ENCODE measurements at places on chromosomes 3 and 15. TPM values are rescaled to one million over a fixed set of nuclear protein-coding genes. Genes with fewer than 3 reads are reported as not detected.

The XCR1 gene
- not detected for total RNA-seq

The PLA2G4D gene
- not detected for total RNA-seq

The BDH1 gene
- 55.8 TPM for total RNA-seq

The GORASP1 gene
- 52.0 TPM for total RNA-seq

The MLF1 gene
- 1.5 TPM for total RNA-seq

The PIF1 gene
- total RNA-seq, result 46.1 TPM

GRCh38 chr15:73683777-73684580, at the start of gene CD276:
TSS of gene CD276 (plus strand) at chr15:73684383. CDS start at chr15:73699640, 15,257 bp downstream.
- H3K27me3 ChIP-seq, result peaks cover 60% of the 10 kb centered on the region
- peak within 1 kb of the TSS; percentile 48 for H3K4me3 ChIP-seq
- no peak for DNase-seq
- no peaks in the 10 kb centered on the region for H3K36me3 ChIP-seq
- H3K4me1 ChIP-seq, result peaks cover 10% of the 10 kb centered on the region
- H3K27ac ChIP-seq, result no peak within 1 kb of the TSS

- H3K4me3 ChIP-seq, result no peak overlapping the region
- no peaks in the 10 kb centered on the region for H3K27me3 ChIP-seq
- no peak overlapping the region for H3K27ac ChIP-seq
- DNase-seq, result no peak
- H3K4me1 ChIP-seq, result no peaks in the 10 kb centered on the region
Measured at GRCh38 chr15:95699578-95699977, 630.9 kb upstream of the NR2F2 start.

- DNase-seq, result no peak
- H3K4me1 ChIP-seq, result peaks cover 6% of the 10 kb centered on the region
- no peaks in the 10 kb centered on the region for H3K27me3 ChIP-seq
- no peak overlapping the region for H3K4me3 ChIP-seq
- H3K36me3 ChIP-seq, result peaks cover 56% of the 10 kb centered on the region
Measured at GRCh38 chr15:34886134-34886533, 83.4 kb downstream of the AQR start.

DNA sequence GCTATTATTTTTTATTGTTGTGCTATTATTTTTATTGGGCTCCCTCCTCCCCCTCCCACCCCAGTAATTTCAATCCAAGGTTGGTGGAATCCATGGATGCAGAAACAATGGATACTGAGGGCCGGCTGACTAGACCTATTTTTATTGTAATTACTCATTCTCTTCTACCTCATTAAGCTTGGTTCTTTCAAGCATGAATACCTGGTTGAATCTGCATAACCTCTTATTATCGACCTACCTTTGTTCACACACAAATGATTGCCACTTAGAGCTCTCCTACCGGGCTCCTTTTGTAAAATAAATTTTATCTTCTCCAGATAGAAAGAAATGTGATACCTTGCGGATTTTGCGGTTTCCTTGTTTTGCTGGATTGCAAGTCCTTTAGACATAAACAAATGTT, 31.6 kb downstream of the BTD start:
- H3K4me1 ChIP-seq, result peaks cover 57% of the 10 kb centered on the region
- H3K4me3 ChIP-seq, result no peak overlapping the region
- H3K27me3 ChIP-seq, result no peaks in the 10 kb centered on the region

- no peaks in the 10 kb centered on the region for H3K36me3 ChIP-seq
- H3K4me1 ChIP-seq, result peaks cover 27% of the 10 kb centered on the region
- no peak overlapping the region for H3K27ac ChIP-seq
- no peak overlapping the region for H3K4me3 ChIP-seq
- DNase-seq, result no peak
- peaks cover 27% of the 10 kb centered on the region for H3K27me3 ChIP-seq
Measured at GRCh38 chr15:41554915-41555314, 4.1 kb upstream of the TYRO3 start.

DNA sequence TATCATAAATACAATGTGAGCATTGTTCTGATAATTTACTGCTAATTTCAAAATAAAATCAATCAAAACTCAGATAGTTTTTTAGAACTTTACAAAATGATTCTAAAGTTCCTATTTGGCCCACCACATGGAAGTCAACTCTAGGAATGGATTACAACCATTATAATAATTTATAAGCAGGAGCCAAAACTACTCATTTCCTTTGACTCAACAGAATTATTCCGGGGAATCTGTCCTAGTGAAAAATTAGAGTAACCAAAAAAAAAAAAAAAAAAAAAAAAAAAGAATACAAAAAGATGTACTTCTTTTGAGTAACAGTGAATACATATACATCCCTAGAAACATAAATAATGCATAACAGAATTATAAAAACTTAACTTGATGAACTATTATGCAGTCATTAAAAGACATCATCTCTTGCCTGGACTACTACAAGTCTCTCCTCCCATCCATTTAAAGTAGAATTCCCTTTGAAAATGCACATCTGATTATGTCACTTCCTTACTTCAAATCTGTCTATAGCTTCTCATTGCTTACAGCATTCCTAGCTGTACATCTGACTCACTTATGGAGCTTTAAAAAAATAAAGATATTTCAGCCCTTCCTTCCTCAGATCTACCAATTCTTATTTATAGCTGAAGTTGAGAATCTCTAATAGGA, 43.4 kb downstream of the HDGFL3 start:
- H3K27ac ChIP-seq, result peak overlapping the region; percentile 76
- peak overlapping the region; percentile 46 for H3K4me3 ChIP-seq
- peaks cover 36% of the 10 kb centered on the region for H3K27me3 ChIP-seq
- H3K4me1 ChIP-seq, result peaks cover 34% of the 10 kb centered on the region
- DNase-seq, result no peak

- H3K27ac ChIP-seq, result no peak overlapping the region
- no peak for DNase-seq
- H3K27me3 ChIP-seq, result peaks cover 1% of the 10 kb centered on the region
- no peaks in the 10 kb centered on the region for H3K36me3 ChIP-seq
- H3K4me1 ChIP-seq, result peaks cover 3% of the 10 kb centered on the region
Measured at GRCh38 chr3:113277414-113277813, 66.1 kb downstream of the BOC start.

GRCh38 chr3:24270204-24270691, 224.4 kb downstream of the THRB start:
- no peak for DNase-seq
- no peaks in the 10 kb centered on the region for H3K36me3 ChIP-seq
- H3K27ac ChIP-seq, result no peak overlapping the region
- peaks cover 7% of the 10 kb centered on the region for H3K27me3 ChIP-seq
- H3K4me3 ChIP-seq, result no peak overlapping the region

DNA sequence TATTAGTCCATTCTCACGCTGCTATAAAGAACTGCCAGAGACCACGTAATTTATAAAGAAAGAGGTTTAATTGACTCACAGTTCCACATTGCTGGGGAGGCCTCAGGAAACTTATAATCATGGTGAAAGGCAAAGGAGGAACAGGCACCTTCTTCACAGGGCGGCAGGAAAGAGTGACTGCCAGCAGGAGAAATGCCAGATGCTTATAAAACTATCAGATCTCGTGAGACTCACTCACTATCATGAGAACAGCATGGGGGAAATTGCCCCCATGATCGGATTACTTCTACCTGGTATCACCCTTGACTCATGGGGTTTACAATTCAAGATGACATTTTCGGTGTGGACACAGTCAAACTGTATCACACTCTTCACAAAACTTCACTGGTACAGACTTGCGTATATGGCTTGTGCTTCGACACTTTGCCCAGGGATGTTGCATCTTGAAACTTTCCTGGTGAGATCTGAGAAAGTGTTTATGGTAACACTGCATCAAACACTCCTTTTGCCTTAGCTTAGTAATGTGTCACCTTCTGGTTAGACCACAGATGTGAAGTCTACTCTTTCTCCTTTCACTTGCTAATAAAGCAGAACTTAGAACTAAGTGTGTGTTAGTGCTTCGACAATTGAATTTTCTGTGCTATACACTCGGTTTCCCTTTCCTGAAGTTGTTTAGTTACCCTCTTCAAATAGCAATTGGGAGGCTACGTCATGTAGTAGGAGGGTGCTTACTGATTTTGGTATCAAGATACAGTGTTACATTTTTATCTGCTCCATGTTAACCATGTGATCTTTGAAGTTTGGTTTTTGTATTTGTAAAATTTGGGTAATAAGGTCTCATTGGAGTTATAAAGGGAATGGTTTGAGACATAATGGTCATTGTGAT, 185.7 kb downstream of the LPP start:
- H3K36me3 ChIP-seq, result peaks cover 30% of the 10 kb centered on the region
- peaks cover 61% of the 10 kb centered on the region for H3K27me3 ChIP-seq
- peaks cover 18% of the 10 kb centered on the region for H3K4me1 ChIP-seq
- H3K27ac ChIP-seq, result peak overlapping the region; percentile 19
- DNase-seq, result peak; percentile 29

DNA sequence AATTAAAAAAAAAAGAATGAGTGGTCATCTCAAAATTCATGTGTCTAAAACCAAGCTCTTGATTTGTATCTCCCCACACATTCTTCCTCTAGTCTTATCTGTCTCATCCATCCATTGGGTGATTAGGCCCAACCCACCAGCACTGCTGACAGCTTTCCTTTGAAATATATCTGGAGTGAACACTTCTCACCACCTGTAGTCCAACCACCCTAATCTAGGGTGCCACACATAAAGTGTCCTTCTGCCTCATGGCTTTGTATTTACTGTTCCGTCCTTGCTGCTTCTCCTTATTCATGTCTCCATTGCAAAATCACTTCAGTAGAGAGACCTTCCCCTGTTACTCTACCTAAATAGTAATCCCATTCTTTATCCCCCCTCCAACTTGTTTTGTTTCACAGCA, 82.4 kb upstream of the PTX3 start:
- no peak overlapping the region for H3K4me3 ChIP-seq
- H3K27me3 ChIP-seq, result no peaks in the 10 kb centered on the region
- no peak overlapping the region for H3K27ac ChIP-seq
- H3K4me1 ChIP-seq, result no peaks in the 10 kb centered on the region

- H3K4me1 ChIP-seq, result peaks cover 2% of the 10 kb centered on the region
- H3K36me3 ChIP-seq, result peaks cover 8% of the 10 kb centered on the region
- no peak overlapping the region for H3K4me3 ChIP-seq
- H3K27me3 ChIP-seq, result no peaks in the 10 kb centered on the region
- no peak for DNase-seq
Measured at GRCh38 chr15:85752491-85752961, 42.2 kb downstream of the KLHL25 start.
